Kidney epithelial cell (primary cell): ENCODE measurements at places on chromosomes 16 and 17. TPM values are rescaled to one million over a fixed set of nuclear protein-coding genes. Genes with fewer than 3 reads are reported as not detected.

GRCh38 chr16:25340973-25341372 is 83.3 kb upstream of the ZKSCAN2 start:
- DNase-seq: no peak

SYCE1L gene
- 3.4 and 7.5 TPM in 2 replicates for total RNA-seq

GRCh38 chr17:64172510-64172909 is 42.6 kb upstream of the ERN1 start:
- no peak for DNase-seq

DNA sequence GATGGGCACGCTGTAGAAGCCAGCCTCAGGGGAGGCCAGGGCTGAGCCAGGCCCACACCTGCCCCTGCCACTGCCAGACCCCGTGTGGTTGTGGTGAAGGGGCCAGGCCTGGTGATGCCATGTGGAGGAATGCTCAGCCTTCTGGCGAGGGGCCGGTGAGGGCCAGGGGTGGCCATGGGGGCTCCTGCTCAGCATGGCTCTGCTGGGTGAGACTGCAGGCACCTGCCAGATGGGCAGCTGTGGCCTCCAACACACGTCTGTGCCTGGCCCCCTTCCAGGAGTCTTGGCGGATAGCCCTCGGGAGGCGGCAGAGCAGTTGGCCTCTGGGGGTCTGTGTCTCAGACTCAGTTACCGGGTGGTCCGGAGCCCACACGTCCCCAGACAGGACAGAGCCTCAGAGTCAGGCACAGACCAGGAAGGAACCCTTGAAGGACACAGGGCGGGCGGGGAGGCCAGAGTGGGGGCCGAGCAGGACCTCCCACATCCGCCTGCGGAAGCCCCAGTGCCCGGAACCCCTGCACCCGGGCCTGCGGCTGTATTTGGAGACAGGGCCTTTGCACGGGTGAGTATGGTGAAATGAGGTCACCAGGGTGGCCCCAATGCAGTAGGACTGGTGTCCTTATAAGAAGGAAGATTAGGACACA is 22.5 kb upstream of the CHMP6 start:
- DNase-seq: no peak

DNA sequence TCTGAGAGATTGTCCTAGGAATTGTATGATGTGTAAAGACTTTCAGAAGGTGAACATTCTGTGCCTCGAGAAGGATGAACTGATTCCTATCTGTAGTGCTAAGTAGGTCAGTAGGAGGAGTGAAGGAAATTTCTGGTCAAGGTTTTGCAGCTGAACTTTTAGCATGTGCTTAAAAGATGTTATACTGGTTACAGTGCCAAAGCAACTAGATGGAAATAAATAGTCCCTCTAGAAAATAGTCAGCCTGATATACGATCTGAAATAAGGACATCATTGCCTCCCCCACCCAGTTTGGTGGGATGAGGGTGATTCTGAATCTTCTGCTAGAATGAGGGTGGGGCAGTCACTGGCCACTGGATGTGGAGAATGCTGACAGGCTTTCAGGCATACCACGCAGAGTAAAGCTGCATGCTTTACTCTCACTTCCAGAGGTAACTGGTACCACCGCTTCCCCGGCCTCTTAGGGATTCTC is 57.2 kb upstream of the VPS4A start:
- DNase-seq: no peak

CSH2 gene
- not detected in 2 replicates for total RNA-seq
